Erythroblast (primary cell): ENCODE measurements at places on chromosomes 3 and 15.
A peak's percentile ranks its signal among the peaks of the same experiment; 100 is the strongest.

- no peak for DNase-seq
These were observed 51.7 kb upstream of the ICE2 start for GRCh38 chr15:60530653-60531052.

DNA sequence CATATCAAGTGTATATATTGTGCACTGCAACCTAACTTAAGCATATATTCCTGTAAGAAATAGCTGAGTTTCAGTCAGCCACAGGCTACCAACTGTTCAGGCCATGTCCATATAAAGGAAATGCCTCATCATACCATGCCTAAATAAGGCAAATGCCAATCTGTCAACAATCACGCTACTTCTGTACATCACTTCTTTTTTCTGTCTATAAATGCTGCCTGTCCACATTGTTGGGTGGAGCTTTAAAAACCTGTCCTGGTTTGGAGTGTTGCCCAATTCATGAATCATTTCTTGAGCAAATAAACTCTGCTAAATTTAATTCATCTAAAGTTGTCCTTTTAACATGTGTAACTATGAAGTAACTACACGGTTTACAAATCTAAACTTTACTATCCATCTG is 1091.9 kb downstream of the NSUN3 start:
- no peak for DNase-seq

DNA sequence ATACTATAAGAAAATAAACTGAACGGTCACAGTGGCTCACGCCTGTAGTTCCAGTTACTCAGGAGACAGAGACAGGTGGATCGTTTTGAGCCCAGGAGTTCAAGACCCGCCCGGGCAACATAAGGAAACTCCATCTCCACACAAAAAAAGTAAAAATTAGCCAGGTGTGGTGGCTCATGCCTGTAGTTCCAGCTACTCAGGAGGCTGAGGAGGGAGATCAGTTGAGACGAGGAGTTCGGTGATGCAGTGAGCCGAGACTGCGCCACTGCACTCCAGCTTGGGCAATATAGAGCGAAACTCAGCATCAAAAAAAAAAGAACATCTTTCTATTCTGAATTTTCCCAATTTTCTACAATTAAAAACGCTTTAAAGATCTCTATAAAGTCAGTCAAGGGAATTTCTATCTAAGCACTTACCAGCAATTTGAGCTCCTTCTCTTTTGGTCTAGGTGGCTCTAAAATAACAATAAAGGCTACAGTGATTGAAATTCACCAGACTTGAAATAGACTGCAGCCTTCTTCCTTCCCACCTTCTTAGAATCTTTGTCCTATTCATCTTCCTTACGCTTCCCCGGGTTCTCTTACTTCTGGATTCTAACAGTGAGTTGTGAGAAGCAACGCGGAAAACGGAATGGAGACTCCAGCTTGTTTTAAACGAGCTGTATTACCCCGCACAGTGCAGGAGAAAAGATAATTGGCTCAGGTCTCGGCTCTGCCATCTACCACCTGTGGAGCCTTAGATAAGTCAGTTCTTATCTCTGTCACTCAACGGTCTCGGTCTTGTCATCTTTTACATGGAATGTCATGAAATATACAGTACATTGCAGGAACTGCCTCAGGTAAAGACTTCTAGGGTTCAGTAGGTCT is 812 bp upstream of the SEC62 start:
- no peak for DNase-seq

- no peak for DNase-seq
These were observed 3.1 kb downstream of the SKOR1 start for GRCh38 chr15:67828278-67828968.

- no peak for DNase-seq
These were observed 826.8 kb upstream of the CFAP20DC start for GRCh38 chr3:59876533-59877062.

- no peak for DNase-seq
These were observed 9.1 kb downstream of the PLA2G4D start for GRCh38 chr15:42085236-42085605.

DNA sequence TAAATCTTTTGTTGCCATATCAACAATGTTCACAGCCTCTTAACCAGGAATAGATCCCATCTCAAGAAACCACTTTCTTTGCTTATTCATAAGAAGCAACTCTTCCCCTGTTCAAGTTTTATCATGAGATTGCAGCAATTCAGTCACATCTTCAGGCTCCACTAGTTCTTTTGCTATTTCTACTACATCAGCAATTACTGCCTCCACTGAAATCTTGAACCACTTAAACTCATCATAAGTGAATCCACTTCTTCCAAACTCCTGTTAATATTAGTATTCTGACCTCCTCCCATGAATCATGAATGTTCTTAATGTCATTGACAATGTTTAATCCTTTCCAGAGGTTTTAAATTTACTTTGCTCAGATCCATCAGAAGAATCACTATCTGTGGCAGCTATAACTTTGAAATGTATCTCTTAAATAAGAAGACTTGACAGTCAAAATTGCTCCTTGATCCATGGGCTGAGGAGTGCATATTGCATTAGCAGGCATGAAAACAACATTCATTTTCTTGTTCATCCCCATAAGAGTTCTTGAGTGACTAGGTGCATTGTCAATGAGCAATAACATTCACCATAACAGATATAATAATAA is 205.9 kb downstream of the DTWD1 start:
- no peak for DNase-seq

- DNase-seq, result no peak
These were observed 272.1 kb downstream of the SI start for GRCh38 chr3:164806188-164806587.

GRCh38 chr3:146732325-146732724 is 127.2 kb upstream of the PLSCR5 start:
- no peak for DNase-seq

DNA sequence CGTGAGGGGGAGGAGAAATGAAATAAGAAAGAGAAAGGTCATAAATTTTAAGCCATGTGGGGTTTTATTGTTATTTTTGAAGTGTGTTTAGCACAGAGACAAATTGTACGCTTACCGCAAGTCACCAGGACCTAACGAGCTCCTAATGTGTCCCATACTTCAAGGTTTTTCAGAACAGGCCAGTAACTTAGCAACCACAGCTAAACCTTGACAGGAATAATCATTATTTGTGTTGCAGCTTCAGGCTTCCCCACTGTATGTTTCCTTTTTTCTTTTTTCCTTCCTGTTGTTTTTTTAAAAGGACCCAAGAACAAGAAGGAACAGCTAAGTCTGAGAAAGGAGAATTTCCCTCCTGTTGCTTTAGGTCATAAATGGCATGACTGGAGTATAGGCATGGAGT is 160.8 kb downstream of the TUSC7 start:
- DNase-seq, result no peak

DNA sequence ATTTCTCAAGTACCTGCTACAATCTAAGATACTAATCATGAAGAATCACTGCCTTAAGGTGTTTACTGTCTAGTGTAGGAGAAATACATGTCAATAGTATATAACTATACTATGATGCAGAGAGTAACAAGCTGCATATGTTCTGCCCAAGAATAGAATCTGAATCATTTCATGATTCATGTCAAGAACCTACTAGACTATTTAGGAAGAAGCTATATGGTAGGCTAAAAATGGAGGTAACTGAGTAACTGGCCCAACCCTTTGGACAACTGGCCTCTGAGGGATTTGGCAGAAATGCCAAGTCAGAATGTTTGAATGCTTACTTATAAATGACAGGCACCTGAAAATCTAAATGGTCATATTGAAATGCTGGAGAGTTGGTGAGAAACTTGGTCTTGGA is 59.9 kb upstream of the DGKG start:
- DNase-seq, result no peak

DNA sequence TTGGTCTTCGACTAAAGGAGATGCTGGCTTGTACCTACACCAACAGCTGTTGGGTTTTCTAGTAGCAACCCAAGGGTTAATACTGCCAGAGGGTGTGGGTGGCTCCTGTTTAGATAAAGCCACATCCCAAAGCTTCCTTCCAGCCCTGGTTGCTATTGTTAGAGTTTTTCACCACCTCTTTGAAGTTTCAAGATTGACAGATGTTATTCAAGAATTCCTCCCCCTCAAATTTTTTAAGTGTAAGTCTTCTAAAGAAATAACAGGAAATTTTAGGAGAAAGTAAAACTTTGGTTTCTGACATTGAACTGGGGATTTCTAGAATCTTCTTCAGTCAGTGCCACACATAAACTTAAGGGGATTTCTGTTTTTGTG is 60.9 kb downstream of the TGFBR2 start:
- DNase-seq, result peak; percentile 50

- peak; percentile 80 for DNase-seq
These were observed 93.9 kb upstream of the RPL32 start for GRCh38 chr3:12935023-12935860.
